ENCODE measurements at places on chromosomes 5 and 9.

DNA sequence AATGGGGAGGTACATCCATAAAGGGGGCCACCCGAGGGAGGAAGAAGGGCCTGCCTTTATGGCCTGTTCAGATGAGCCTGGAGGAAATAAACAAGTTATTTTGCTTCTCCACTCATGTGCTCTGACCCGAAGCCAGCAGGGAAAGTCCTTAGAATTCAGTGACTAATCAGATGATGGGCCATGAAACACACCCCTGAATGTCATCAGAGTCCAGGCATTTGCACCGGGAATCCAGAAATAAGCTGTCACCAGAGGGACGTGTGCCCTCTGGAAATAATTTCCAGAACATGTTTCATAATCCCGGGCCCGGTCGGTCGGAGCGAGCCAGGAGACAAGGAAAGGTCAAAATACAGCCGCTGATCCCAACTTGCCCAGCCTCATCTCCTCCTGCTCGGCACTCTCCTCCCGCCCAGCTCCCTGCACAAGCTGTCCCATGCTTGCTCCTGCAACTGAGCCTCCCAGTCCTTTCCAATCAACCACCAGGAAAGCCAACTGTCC, 73.6 kb upstream of the ZNF622 start:
- DNase-seq = no peak

DNA sequence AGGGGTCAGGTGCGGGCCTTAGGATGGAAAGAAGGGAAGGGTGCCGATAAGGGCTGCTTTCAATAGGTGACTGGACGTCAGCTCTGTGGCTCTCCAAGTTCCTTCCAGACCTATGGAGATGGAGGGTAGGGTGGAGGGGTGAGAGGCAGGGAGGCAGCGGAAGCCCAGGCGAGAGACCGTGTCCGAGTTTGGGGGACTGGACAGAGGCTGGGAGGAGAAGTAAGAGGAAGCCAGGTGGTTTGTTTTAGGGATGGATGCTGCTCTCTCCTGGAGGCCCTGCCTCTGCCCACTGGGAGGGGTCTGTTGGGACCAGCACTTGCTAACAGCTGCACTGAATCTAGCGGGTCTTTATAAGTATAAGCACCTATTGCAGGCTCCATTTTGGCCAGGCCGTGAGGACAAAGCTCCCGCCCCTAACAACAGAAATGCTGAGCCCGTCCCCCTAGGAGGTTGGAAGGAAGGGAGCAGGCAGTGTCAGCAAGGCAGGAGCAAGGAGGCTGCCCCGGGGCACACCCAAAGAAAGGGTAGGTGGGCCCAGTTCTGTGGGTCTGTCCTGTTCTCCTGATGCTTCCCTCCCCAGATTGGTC, 167.5 kb downstream of the DAB2IP start:
- no peak for DNase-seq

- DNase-seq = no peak
Observed at GRCh38 chr9:33263131-33264002, 1.1 kb downstream of the BAG1 start.

DNA sequence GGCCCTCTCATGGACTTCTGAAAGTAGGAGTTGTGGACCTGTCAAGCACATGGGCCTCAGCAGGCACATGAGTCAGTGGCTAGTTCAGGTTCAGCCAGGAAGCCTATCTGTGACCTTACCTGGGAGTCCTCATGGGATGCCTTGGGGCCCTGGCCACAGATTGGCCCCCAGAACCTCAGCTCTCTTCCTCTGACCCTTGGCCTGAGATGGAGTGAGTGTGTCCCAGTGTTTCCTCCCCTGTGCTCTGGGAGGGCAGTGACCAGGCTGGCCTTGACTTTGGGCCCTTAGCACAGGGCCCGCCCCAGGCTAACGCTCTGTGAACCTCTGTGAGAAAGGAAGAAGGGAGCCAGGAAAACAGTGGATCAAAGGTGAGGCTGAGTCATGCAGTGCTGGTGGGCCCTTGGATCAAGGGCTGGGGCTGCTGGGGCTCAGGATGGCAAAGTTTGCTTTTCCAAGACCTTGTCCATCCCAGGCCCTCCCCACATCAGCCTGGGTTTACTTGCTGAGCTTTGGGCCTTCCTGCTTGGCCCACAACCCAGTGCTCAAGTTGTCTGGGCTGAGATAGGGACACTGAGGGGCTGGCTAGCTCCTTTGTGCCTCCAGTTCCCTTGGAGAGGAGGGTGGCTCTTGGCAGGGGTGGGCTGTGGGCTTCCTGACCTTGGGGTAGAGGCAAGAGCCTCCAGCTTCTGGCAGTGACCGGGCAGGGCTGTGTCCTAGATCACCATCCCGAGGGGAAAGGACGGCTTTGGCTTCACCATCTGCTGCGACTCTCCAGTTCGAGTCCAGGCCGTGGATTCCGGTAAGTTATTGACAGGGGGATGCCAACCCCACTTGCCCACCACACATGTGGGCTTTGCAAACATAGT, 41.4 kb downstream of the RGS3 start:
- DNase-seq = no peak

- DNase-seq = no peak
Observed at GRCh38 chr5:40945111-40945510, 35.8 kb downstream of the C7 start.

- no peak for DNase-seq
Observed at GRCh38 chr5:143618141-143618540, 193.8 kb upstream of the HMHB1 start.

GRCh38 chr9:108478431-108479332, 377.1 kb downstream of the ACTL7B start:
- DNase-seq = no peak
